MCF 10A (cell line): ENCODE measurements at places on chromosomes 2 and 18. TPM values are rescaled to one million over a fixed set of nuclear protein-coding genes. Genes with fewer than 3 reads are reported as not detected.
A peak's percentile ranks its signal among the peaks of the same experiment; 100 is the strongest.

Gene SANBR
- total RNA-seq = 5.2 and 8.3 TPM in 2 replicates

GRCh38 chr18:449374-449773, 51.1 kb downstream of the COLEC12 start:
- H3K4me1 ChIP-seq = no peaks in the 10 kb centered on the region
- no peak overlapping the region for H3K27ac ChIP-seq
- DNase-seq = no peak

- H3K27me3 ChIP-seq = no peaks in the 10 kb centered on the region
- H3K4me3 ChIP-seq = no peak overlapping the region
- no peak for DNase-seq
These were observed 84.4 kb downstream of the SESTD1 start for GRCh38 chr2:179180242-179180641.

DNA sequence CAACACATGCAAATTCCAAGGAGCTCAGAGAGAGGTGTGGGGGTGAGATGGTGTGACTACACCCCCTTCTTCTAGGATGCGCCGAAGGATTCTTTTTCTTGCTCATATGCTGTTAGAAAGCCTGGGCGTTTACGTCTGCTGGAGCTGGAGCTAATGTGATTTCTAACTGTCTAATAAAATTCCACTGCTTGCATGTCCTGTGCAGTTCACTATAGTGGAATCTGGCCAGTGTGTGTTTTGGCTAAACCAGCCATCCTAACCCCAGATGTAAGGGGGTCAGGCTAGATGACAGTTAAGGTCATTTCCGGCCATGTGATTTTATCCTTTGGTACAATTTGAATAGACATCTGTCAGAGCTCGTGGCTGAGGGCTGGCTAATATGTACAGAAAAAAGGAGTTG, 194.1 kb downstream of the PRKCE start:
- H3K4me1 ChIP-seq = peaks cover 22% of the 10 kb centered on the region
- peaks cover 10% of the 10 kb centered on the region for H3K36me3 ChIP-seq
- H3K4me3 ChIP-seq = no peak overlapping the region
- no peak overlapping the region for H3K27ac ChIP-seq
- DNase-seq = no peak

Gene ELOA2
- not detected in 2 replicates for total RNA-seq

Gene RAX
- not detected in 2 replicates for total RNA-seq

Gene APLF
- 4.0 TPM in 2 replicates for total RNA-seq

DNA sequence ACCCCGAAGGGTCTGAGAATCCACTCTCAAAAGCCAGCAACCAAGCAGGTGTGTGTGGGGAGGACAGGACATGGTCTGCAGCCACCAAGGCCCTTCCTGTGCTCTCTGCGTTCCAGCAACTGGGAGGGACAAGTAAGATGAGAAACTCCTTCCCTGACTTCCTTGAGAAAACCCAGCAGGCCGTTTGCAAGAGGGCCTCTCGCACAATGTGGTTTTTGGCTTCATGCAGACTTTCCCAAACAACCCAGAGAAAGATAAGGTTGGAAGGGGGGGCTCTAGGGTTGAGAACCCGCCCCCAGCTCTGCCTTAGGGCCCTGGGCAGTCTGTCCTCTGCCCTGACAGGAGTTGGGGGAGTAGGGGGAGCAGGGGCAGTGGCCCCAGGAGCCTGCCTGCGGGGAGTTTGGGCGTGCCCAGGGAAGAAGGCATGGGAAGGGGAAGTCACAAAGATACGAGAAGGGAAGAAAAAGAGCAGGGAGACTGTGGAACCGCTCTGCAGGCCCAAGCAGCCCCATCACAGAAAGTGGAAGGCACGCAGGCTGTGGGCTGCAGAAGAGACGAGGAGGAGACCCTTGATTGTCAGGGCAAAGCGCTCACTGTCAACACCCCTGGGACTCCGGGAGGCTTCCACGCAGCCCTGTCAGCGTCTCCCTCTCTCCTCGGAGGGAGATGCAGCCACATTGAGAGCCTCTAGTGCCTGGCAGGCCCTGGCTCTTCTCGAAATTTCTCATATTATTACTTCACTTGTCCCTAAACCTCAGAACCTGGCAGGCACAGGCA, 99.8 kb downstream of the SMAD7 start:
- no peak overlapping the region for H3K27ac ChIP-seq
- H3K4me1 ChIP-seq = peaks cover 18% of the 10 kb centered on the region
- no peak overlapping the region for H3K4me3 ChIP-seq

Gene TRABD2A
- 17.3 and 20.0 TPM in 2 replicates for total RNA-seq

- peak; percentile 10 for DNase-seq
- peaks cover 7% of the 10 kb centered on the region for H3K4me1 ChIP-seq
- H3K4me3 ChIP-seq = no peak overlapping the region
- H3K27me3 ChIP-seq = no peaks in the 10 kb centered on the region
These were observed 456.1 kb downstream of the LPIN1 start for GRCh38 chr2:12202313-12203075.

GRCh38 chr18:42706618-42707017, 408.9 kb downstream of the RIT2 start:
- peak overlapping the region; percentile 14 for H3K27ac ChIP-seq
- H3K4me3 ChIP-seq = peak overlapping the region; percentile 63
- DNase-seq = peak; percentile 84

Gene STARD7
- 84.1 and 105 TPM in 2 replicates for total RNA-seq
